ENCODE measurements at places on chromosomes 4 and X. TPM values are rescaled to one million over a fixed set of nuclear protein-coding genes. Genes with fewer than 3 reads are reported as not detected.
A peak's percentile ranks its signal among the peaks of the same experiment; 100 is the strongest.

Gene NMU
- 5.1 TPM for total RNA-seq

Gene FAM9A
- not detected for total RNA-seq

Gene RNF175
- not detected for total RNA-seq

Gene CCKAR
- 4.1 TPM for total RNA-seq

Gene NDP
- total RNA-seq = 0.06 TPM

Gene STARD8
- 3.4 TPM for total RNA-seq

GRCh38 chr4:163582703-163583102 is 88.2 kb downstream of the TMA16 start:
- DNase-seq = no peak

DNA sequence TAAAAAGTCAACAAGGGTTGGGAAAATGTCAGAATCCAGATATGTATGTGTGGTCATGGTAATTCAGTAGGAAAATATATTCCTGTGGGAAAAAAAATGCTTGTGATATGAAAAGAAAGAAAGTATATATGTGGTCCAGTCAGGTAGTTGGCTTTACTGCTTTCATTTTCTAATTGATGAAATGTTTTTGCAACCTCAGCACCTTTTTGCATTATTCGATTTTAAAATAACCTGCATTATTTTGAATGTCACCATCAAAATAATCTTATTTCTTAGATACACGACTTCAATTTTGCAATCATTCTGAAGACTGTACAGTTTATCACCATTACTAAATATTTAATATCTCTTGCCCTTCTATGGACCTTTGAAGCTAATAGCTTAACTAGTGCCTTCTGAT is 170.8 kb upstream of the SPANXN4 start:
- no peak for DNase-seq

- no peak for DNase-seq
Observed at GRCh38 chrX:42948723-42949657, 171.0 kb upstream of the PPP1R2C start.

- no peak for DNase-seq
Observed at GRCh38 chr4:186096681-186097165, 7.8 kb upstream of the FAM149A start.

DNA sequence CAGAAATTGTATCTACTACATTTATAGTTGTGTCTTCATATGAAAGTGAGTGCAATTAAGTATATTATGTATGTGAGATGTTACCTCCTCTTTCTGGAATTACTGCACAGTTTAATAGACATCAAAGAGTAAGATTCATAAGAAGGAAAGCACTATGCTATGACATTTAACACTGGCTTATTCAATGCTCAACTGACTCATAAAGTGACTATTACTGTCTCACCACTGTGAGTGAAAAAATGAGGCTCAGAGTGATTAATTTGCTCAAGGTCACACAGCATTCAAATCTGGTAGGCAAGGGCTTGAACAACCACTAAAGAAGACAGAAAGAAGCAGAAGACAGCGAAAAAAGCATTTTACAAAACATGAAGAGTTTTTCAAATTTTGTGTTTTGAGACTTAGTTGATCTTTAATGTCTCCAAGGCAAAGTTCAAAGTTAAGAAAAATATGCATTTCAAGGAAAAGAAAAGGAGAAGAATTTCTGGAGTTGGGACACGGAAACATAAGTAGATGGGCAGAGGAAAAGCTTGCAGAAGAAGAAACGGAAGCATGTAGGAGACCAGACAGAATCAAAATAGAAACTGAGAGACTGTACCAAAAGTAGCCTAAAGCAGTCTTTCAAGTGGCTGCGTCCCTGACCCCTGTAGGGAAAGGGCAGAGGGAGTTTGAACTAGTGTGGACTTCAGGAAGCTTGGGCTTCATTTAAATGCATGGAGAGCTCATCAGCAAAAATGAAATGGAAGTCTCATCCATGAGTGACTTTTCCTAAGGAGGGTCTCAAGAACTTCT is 66.3 kb downstream of the KCNIP4 start:
- no peak for DNase-seq

DNA sequence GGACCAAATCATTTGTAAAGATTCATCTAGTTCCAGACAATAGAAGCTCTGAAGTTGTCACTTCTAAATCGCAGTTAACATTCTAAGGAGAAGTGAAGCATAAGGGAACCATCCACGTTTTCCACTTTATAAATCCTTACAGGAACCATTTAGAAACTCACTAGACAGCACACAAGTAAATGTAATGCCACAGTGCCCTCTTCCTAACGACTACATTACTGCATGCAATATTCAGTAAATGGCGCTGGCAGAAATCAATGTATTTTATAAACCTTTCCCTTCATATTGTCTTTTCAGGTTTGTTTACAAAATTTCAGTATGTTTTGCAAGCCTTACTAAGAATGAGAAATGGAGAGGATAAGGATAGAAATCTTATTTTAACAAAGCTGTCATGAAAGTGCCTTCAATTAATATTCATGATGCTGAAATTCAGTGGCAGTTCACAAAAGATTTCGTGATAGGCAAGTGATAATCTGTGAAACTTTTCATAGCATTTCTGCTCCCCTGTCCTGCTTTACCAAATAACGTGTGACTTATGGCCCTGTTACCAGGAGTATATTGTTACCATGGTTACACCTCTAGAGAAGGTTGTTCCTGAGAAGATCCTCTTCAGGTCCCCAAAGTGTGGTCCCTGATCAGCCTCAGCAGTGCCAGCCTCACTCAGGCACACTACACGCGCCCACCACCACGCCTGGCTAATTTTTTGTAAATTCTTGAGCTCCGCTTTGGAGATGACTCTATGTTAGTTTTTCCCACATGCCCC is 54.2 kb downstream of the TMA16 start:
- peak; percentile 15 for DNase-seq

- DNase-seq = no peak
Observed at GRCh38 chr4:85760511-85760910, 285.6 kb downstream of the ARHGAP24 start.

DNA sequence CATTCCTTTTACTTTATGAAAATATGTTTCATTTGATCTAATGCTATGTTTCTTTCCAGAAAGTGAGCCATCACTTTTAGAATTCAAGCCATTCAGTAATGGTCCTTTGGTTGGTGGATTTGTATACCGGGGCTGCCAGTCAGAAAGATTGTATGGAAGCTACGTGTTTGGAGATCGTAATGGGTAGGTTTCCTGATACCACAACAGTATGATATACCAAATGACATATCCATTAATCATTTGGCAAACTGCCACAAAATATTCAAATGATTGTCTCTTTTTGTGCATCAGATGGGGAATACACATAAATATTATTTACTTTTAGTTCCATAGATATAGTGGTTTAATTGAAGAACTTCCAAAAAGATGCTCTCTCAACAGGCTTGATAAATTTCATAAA is 68.2 kb downstream of the HHIP start:
- no peak for DNase-seq

DNA sequence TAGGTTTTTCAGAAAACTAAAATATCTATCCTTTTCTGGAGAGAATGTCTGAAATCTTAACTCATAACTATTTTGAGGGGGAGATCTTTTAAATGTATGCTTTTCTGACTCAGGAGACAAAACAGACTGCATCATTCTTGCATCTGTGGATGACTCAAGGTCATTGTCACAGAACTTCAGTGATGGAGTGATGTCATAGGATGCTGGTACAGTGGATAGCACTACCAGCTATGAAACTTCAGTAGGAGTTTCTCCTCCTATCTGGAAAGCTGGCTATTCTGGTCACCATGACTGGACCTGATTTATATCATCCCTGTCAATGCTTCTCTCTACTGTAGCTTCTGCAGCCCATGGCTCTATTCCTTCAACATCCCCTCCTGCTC is 50.3 kb downstream of the PARM1 start:
- DNase-seq = no peak

DNA sequence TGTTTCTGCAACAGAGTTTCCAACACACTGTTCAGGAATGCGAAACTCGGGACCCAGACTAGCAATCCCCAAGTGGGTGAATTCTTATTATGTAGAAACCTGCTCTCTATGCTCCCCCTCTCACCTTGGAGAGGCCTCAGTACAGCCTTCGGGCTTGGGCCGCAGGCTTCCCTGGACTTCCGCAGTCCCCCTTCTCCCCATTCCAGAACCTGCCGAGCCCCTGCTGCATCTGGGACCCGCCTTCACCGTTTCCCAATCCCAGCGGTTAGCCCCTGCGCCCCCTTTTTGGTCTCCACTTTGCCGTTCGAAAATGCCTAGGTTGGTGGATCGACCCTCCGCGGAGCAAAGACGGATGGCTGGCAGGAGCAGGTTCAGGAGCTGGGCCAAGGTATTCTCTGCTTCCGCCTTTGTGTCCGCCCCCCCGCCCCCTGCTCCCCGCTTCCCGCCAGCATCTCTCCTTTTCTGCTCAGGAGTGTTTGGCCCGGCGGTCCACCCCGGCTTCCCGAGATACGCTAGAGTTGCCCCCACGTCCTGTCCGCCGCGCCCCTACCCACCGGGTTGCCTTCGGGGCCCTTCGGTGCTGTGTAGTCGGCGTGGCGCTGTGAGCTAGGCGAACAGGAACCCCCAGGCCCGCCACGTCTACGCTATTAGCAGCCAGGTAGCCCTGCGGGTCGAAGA is 11.5 kb downstream of the HAND2 start:
- no peak for DNase-seq

DNA sequence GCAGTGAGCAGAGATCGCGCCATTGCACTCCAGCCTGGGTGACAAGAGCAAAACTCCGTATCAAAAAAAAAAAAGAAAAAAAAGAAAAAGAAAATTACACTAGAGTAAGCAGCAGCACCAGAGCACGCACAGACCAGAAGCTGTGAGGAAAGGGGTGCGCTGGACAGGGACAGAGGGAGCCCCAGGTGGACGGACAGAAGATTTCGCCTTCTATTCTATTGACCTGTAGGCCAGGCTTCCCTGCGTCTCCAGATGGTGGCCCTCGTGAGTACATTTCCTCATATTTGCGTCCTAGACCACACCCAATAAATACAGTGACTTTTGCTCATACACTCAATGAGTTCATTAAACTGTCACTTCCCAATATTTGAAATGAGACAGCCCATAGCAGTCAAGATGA is 19.1 kb downstream of the MTNR1A start:
- DNase-seq = no peak

DNA sequence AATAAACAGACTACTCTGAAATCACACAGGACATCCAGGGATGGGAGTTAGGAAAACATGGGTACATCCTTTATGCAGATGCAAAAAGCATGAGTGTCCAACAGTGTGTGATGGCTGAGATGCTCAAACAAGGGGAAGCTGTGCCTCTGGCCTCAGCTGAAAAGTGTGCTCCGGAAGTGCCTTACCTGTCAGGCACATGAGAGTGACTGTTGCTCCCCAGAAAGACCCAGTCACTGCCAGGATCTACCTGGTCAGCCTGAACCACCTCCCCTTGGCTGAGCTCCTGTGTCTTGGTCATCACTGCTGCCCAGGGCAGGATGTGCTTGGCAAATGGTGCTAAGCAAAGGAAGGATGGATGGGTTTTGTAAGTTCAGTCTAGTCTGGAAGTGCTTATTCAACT is 4.0 kb downstream of the PPP2R2C start:
- DNase-seq = no peak

DNA sequence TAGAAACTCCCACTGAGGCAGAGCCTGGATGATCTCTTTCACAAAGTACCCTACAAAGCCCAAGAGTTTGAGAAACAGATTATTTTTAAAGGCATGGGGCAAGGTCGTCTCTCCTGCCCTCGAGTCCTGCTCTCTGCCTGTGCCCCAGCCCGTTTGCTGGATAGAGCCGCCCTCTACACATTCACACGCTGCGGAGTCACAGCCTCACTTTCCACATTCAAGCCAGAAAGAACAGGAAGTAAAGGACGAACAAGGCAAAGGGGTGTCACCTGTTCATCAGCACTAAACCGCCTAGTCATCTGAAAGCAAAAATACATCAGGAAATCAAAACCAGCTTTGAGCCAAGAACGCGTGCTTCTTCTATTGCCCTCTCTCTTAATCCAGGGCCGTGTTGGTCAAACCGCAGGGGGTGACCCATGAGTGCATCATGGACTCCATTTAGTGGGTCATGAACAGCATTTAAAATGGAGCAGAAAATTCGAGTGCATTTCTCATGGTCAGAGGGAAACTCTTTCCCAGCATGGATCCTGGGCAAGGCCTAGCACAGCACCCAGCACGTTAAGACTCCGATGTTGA is 83.4 kb downstream of the PHKA2 start:
- DNase-seq = no peak

DNA sequence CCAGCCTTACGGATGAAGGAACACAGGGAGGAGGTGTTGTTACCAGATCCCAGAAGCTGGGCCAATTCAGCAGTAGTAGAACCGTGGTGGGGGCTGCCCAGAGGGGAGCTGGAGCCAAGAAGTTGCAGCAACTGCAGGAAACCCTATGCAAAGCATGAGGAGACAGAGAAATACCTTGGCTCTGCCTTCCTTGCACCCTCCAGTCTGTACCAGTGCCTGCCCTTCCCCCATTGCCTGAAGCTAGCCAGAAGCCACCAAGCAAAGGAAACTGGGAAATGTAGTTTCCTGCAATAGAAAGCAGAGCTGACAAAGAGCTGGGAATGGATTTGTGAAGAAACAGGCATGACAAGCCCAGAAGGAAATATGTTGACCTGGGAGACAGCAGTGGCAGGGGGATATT is 108.7 kb upstream of the FUNDC1 start:
- DNase-seq = peak; percentile 2

DNA sequence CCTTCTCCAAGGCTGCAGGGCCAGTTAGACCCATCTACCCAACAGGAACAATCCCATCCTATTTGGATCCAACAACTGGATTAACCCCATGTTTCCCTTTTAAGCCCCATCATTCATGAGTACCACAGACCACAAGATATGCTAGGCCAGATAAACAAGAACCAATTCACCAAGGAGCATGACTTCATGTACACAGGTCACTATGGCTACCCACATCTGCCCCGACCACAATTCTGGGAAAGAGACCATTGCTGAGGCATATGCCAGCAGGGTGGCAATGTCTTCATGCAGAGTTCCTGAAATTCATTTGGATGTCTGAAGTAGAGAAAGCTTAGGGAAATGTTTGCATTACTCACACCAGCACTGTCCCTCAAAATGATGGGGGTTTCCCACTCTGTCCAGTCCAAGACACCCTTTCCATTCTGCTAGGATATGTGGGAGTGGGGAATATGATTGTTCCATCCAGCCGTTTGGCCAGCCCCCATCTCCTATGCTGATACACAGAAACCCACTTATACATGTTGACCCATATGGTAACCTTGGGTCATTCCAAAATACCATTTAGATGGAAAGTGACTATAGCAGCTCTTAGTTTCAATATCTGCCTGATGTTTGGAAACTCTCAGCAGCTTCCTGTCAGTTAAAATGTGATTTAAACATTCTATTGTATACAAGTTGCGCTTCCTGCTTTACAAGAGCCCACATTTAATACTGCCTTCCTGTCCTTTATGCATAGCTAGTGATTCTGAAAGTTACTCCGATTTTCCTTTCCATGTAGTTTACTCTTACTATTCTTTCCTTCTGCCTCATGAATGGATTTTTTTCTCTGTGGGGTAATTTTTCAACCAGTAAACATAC is 129.0 kb downstream of the AMMECR1 start:
- DNase-seq = peak; percentile 37
